ENCODE measurements at places on chromosomes 16 and 17.

GRCh38 chr17:80008383-80008840, 27.3 kb downstream of the TBC1D16 start:
- peak; percentile 66 for DNase-seq

DNA sequence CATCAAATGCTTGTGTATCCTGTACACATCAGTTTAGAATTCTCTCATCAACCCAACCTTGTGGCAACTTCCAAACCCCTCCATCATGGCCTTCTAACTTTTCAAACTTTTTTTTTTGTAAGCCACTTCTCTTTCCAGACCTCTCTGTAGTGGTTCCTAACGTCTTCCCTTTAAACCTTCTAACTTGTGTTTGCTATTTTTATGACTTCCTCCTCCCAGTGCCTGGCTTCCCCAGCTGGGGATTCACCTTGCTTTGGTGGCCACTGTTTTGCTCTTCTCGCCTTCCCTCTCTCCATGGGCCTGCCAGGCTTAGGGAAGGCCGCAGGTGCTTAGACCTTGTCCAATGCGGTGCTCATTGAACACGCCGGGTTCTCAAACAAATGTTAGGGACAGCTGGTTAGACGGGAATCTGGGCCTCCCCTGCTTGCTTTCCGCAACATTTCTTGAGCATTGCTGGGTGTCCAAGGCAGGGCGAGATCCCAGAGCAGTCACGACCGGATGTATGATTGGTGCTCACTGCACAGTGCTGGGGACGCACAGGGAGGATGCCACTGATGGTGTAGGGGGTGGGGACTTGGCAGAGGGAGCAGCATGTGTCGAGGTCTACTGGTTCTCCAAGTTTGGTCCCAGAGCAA, 1.1 kb upstream of the XYLT2 start:
- no peak for DNase-seq

GRCh38 chr17:27550974-27551505, 79.9 kb upstream of the LGALS9 start:
- no peak for DNase-seq

- peak; percentile 10 for DNase-seq
Measured at GRCh38 chr16:53913099-53913870, 209.3 kb downstream of the FTO start.

DNA sequence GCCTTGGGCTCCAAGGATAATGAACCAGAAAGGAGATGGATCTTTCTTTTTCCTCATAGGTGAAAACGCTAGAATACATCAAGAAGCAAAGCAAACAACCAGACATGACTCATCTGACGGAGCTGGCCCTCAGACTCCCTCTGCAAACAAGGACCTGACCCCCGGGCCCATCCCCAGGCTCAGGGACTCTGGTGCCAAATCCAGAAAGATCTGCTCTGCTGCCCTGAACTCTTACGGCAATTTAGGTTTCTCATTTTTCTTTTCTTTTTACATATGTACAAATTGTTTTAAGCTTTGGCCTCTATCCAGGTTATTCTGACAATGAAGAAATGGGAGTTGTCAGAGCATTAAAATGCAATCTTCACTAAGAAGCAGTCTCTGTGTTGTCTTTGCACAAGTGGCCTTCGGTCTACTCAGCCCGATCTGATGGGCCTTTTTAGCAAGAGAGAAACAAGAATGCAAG, 17.7 kb downstream of the KNOP1 start:
- DNase-seq = no peak
